ENCODE measurements at places on chromosomes 3 and 15. TPM values are rescaled to one million over a fixed set of nuclear protein-coding genes. Genes with fewer than 3 reads are reported as not detected.

- DNase-seq, result peak; percentile 66
These were observed 510.1 kb upstream of the CFAP20DC start for GRCh38 chr3:59559721-59560435.

- no peak for DNase-seq
These were observed 125.9 kb downstream of the EBLN2 start for GRCh38 chr3:73187328-73187727.

DNA sequence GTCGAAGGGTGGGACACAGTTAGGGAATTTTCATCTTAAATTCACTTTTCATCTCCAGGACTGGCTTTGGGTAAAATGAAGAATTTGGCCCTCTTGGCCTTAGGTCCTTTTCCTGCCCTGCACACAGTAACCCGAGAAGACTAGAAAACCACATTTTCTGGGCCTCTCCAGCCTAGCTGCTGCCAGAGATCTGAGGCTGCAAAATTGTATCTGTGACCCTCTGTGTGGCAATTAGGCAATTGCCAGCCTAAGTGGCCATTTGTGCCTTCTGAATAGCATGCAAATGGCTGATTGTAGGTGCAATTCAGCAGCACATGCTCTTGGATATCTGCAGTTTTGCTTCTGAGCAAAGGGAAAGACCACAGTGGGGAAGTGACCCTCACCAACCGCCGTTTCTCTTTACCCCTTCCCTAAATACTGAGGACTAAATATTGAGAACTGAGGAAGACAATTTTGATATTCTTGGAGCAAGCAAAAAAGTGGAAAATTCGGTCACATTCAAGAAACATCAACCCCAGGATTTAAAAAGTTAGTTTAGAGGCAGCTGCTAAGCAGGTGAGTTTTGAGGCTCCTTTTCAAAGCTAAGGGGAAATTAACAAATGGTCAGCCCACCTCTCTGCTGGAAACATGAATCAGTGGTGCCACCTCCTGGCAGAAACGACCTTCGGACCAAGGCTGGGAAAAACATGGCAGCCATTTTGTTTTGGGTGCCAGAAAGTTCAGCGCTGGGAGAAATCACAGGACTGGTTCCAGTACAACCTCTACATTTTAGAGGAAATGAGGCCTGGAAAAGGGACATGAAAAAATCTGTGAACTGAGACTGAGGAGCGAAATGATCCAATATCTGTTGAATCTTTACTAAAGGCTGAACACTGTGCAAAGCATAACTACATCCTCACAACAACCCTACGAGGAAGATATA lies 56.6 kb upstream of the PRTG start:
- no peak for DNase-seq

GRM7 gene
- not detected for total RNA-seq

PPM1L gene
- total RNA-seq, result 63.5 TPM

GRCh38 chr3:55852326-55852725 lies 365.2 kb upstream of the WNT5A start:
- no peak for DNase-seq

GRCh38 chr3:195727606-195728195 lies 6.9 kb downstream of the MUC20 start:
- no peak for DNase-seq

DNA sequence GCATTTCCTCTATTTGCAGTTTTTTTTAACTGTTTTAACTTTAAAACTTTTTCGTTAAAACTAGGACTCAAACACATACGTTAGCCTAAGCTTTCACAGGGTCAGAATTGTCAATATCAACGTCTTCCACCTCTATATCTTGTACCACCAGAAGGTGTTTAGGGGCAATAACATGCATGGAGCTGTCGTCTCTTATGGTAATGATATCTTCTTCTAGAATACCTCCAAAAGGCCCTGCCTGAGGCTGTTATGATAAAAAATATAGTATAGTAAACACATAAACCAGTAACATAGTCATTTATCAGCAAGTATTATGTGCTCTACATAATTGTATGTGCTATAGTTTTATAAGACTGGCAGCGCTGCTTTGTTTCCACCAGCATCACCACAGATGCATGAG lies 76.3 kb upstream of the MLF1 start:
- DNase-seq, result no peak

PLA2G4F gene
- not detected for total RNA-seq

GRCh38 chr3:6282918-6283317 lies 578.0 kb upstream of the GRM7 start:
- DNase-seq, result no peak

DNA sequence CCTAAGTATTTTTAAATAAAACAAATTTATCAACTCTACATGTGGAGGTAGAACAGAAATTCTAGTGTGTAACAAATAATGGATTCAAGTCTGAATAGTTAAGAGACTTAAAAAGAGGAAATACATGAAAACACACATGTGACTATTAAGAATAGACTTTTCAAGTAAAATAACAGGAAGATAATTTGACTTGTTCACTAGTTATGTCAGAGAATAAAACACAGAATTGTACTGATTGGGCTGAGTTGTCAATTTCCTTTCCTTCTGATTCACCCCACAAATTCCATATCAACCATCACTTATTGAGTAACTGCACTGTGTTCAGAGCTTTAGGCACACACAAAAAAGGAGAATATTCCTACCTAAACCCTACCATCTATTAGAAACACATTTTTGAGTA lies 557.2 kb downstream of the TUSC7 start:
- DNase-seq, result no peak

GHSR gene
- not detected for total RNA-seq

DNA sequence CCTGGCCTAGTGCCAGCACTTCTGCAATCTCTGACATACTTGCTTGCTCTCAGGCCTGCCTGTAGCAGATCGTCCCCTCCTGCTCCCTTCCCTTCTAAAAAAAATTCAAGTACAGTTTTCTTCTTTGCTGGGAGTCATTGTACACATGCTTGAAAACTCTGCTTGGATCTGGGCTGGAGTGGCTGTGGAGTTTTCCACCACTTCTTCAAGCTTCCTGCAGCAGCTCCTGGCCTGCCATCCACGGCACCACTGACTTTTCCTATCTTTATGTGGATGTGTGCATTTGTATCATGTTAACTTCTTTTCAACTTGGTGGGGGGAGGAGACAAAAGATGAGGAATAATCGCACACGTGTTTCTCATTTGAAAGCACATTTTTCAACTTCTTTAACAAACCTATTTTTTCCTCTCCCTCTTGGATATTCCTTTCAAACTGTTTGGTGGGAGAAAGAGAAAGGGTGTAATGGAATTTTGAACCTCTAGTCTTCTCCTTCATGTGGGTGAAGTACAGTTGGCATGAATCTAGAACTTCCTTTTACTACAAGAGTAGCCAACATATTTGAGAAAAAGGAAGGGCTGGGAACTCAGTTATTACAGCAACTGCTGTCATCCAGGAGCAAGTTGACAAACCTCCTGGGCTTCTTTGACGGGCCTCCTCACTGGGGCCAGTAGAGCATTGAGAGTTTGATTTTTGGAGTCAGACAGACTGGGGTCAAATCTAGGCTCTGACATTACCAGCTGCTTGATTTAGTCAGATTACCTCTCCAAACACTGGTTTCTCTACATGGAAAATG lies 61.2 kb upstream of the LRTM1 start:
- no peak for DNase-seq

DNA sequence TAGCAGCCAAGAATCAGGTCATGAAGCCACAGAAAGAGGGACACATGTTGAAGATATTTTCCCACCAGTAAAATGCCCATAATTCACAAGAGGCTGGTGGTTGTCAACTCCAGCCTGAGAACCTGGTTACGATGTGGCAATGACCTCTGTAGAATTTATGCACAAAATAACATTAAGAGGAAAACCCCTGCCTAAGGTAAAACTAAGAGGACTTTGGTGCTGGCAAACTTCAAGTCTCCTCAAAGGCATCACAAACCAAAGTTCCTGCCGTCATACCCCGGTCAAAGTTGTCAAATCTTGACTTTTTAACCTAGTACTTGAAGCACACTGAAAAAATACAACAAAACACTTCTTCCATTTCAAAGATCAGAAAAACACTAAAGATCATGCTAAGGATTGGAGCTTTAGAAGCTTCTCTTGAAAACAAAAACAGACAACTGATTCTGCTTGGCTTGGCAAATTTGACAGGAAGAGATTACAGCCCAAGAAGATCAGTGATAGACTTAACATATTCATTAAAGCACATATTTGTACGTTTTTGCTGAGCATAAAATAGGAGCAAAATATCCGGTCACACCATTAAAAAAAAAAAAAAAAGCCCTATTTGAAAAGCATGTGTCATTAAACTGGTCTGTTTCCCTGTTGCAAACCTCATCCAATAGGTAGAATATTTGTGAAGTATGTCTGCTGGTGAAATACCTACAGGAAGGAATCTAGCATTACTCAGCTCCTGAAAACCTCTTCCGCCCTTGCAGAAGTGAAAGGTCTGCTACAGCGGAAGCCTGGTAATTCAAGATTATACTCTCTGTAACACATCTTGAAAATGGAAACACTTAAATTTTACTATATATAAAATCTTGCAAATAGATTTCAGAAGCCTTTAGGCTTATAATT lies 22.8 kb downstream of the EIF4E3 start:
- DNase-seq, result no peak

GRCh38 chr3:50417637-50418033 lies 58.3 kb upstream of the TMEM115 start:
- DNase-seq, result no peak

SCN11A gene
- 0.71 TPM for total RNA-seq

DNA sequence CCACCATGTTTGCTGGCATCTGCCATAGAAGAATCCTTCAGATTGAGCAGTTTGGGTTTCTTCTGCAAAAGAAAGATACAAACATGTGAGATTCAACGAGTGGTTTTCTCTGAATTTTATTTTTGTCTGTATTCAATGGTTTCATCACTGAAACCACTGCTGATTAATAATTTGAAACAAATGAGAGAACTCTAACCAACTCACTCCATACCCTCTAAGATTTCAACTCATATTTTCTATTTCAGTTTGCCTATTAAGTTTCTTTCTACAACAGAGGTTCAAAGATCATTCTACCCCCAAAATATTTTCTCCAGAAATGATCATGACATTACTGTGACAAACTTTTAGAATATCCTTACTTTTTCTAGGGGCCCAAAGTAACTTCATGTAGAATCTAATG lies 38.7 kb upstream of the MAN2C1 start:
- no peak for DNase-seq

DNA sequence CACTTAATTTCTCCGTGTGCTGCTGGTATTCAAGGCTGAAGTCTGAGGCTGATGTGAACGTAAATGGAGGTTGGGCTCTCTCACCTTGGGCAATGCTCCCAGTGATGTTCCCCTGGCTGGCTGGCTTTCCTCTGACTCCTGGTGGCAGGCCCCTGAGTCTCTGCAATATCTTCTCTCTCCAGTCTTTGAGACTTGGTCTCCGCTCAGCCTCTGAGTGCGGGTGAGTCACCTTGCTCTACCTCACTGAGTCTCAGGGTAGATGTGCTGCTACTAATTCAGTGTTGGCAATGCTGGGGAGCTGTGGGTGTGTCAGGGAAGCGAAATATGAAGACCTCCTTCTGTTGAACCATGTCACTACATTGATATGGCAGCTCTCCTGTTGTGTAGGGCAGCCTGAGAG lies 31.3 kb upstream of the TRIM59 start:
- no peak for DNase-seq

- no peak for DNase-seq
These were observed 50.6 kb downstream of the KBTBD8 start for GRCh38 chr3:67048715-67049074.

GRCh38 chr3:57820479-57820878 lies 64.4 kb downstream of the SLMAP start:
- no peak for DNase-seq

- DNase-seq, result no peak
These were observed 1178.0 kb downstream of the ROBO1 start for GRCh38 chr3:78589778-78590177.

DNA sequence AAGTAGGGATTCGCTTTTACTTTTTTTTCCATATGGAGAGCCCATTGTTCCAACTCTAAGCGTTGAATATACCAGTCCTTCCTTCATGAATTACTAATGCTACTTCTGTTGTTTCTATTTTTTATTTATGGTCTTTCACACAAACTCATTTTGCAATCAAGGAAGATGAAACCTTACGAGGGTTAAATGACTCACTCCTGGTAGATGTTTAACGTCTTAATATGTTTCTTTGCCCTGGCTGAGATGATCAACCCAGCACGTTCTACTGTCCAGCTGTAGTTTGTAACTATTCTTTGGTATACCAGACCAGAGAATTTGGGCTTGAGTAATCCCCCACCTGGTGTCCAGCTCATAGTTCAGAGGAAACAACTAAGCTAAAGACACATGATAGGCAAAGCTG lies 23.1 kb downstream of the CDCP1 start:
- DNase-seq, result no peak

GRCh38 chr3:185024966-185025365 lies 127.9 kb downstream of the C3orf70 start:
- DNase-seq, result no peak

GRCh38 chr3:52838561-52839267 lies 3.9 kb upstream of the MUSTN1 start:
- DNase-seq, result no peak

CADPS gene
- total RNA-seq, result 1.4 TPM

- no peak for DNase-seq
These were observed 10.4 kb upstream of the CLK3 start for GRCh38 chr15:74604983-74605794.

DNA sequence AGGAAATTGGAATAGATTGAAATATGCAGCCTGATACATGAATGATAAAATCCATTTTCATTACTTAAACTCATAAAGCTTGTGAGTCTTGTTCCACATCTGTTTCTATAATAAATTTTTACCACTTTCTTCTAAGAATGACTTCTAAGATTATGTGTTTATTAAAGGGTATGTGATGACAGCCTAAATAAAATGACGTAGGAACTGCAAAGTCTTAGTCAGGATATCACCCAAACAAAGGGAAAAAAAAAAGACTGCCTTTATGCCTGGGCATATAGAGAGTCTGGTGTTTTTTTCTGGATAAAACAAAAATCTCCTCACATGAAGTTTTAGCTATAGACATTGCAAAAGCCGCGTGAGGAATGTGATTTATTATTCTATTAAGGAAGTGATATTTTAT lies 844.0 kb downstream of the DIPK2A start:
- no peak for DNase-seq

- no peak for DNase-seq
These were observed at the start of gene RHOV for GRCh38 chr15:40873694-40874561. RHOV (minus strand) TSS chr15:40874234; CDS start chr15:40874139, 95 bp downstream.

DNA sequence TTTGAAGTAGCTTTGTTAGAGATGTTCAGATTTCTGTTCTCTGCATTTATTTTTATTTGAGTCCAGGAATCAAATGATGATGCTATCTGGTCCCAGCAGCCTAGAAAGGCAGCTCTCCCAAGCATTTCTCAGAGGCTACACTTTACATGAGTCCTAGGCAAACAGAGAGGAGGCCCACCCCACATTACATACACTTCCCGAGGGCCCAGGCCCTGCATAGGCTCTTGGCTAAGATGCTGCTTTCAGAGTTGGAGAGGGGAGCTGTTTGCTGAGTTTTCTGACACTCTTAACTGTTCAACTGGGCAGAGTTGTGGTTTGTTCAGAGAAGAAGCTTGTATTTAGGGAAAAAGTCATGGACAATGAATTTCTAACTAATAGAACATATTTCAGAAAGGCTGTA lies 117.9 kb upstream of the RGMA start:
- DNase-seq, result peak; percentile 62

- no peak for DNase-seq
These were observed 14.9 kb downstream of the SH3GL3 start for GRCh38 chr15:83462026-83462425.

All from esophagus muscularis mucosa (tissue), 4 donors.